Activated T-helper 1 cell treated with Interleukin-2 at 50 U/mL for 16 hours (primary cell): ENCODE measurements at places on chromosomes 5 and 9.

DNA sequence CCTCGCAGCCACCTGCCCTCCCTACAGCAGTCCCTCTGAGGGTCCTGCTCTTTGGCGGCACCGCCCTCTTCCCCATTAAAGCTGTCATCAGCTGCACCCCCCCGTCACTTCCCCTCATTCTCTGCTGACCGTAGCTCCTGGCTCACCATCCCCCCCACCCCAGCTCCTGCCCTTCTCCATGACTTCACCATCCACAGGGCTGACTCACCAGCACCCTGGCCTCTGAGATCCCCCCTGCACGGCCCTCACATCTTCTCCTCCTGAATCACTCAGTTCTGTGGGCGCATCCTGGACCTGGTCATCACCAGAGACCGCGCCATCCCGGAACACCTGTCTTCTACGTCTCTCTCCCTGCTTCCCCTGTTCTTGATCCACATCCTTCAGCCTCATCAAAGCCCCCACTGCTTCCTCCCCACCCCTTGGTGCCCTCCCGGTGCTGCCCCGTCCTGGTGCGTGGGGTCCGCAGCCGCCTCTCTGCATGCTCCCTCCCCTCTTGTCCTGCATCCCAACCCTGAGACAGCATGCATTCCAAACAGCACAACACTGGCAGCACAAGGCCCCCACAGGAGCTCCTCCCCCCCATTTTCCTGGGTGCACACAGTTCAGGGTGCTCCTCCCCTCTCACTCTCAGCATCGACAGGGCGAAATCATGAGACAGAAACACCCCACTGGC is 12.9 kb downstream of the FLT4 start:
- no peak for DNase-seq

DNA sequence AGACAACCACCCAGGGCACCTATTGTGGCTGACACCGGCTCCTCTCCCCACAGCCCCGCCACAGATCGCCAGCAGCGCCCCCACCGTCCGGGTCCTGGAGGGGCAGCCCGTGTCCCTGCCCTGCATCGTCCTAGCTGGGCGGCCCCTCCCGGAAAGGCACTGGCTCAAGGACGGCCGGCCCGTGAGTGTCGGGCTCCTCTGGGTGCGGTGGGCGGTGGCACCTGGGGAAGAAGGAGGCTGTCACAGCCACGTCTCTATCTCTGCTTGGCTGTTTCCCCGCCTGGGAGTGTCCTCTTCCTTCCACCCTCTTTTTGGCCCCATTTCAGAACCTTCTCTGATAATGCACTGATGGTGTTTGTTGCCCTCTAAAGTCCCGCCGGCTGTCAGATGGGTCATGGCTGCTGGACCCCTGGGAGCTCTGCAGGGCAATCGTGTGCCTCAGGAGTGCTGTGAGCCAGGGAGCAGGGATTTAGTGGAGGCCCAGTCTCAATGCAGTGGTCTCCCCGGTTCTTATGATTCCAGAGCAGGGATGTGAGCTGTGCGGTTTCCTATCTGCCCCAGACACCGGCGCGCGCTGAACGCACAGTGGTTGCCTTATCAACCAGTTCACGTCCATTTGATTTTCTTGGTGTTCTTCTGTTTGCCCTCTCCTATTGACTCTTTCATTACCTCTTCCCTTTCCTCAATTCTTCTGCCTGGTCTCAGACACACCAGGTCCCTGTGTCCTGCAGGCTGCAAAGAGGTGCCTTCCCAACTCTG is 55.3 kb downstream of the HMCN2 start:
- no peak for DNase-seq

DNA sequence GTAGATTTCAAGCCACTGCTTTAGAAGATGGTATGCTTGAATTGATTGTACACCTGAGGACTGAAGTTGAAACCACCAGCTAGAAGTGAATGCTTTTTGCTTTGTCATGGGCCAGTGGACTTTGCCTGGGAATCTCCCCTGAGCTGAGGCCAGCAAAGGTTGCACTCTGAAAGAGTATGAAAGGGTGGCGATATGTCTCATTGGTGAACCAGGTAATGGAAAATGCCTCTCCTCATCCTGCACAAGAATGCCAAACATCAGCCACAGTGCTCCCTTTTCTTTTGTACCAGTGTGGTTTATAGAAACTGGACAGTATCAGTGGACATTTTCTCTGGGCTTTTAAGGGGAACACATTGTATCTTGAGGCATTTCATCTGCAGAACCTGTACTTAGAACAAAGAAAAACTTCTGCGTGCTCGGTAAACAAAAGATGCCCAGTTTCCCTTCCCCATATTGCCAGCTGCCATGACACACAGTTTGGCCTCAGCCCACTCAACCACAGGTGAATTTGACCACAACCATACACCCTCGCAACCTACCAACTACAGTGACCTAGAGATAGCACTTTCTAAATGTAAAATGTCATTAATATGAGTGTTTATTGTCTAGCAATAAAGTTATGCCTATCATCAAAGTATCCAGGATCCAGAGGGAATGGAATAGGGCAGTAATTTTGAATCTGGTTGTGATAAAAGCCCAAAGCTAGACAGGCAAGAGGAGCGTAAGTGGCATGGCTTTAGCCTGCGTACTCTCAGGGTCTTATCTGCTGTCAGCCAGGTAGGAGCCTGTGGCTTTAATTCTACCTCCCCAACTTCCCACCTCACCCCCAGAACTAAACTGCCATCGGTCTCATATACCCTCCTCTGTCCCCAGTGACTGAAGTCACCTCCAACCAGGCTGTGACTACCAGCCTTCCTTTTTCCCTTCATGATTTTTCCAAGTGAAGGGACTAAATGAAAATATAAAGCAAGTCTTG is 79.5 kb upstream of the LHFPL2 start:
- DNase-seq, result no peak

DNA sequence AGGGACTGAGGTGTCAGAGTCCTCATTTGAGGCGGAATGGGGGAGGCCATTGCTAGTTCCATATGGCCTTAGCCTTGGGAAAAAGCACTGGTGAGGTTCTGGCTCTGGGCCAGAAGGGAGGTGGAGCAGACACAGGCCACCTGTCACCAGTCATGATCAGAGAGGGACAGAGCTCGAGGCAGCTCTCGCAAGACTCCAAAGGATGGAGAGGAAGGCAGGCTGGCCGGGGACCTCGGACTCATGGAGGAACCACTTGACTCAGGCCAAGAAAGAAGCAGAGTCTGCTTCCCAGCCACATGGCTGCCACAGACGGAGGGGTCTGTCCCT is 29.2 kb upstream of the NSMF start:
- DNase-seq, result no peak

GRCh38 chr9:127407492-127407843 is 10.5 kb downstream of the SLC2A8 start:
- no peak for DNase-seq

- DNase-seq, result no peak
Observed at GRCh38 chr5:176642675-176643490, 4.4 kb upstream of the TSPAN17 start.

- DNase-seq, result no peak
Observed at GRCh38 chr9:127455324-127455992, 4.1 kb downstream of the LRSAM1 start.

- no peak for DNase-seq
Observed at GRCh38 chr5:9054821-9055589, 490.9 kb downstream of the SEMA5A start.

DNA sequence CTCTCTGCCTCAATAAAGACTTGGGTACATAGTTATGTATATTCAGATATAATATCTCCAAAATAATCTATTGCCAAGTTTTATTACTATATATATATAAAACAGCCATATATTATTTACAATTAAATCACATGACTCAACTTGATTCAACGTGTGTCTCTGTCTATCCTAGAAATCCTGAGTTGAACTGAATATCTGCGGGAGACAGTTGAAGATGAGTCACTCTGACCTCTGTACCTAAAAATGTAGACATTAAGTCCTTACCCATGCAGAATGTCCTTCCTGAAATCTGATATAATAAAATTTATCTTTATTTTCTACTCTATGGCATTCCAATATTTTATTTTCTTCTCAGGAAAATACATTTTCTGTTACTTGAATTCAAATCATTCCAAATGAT is 218.2 kb upstream of the PRDM9 start:
- DNase-seq, result no peak

- DNase-seq, result no peak
Observed at GRCh38 chr5:76546497-76547102, 76.6 kb downstream of the F2RL2 start.

DNA sequence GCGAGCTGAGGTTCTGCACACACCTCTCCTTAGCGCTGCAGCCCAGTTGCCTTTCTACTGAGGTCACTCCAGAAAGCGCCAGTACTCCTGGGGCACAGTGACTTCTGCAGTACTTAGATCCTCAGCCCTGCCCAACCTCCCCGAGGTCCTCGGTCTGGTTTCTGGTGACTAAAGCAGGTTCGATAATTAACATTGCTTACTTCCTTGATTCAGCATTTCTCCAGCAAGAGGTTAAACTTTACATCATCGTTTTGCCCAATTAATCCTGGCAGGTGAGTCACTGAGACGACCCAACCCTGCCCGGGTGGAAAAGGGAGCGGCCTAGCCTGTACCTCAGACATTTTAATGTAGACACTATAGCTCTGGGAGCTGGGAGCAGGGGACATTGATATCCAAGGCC is 77.6 kb downstream of the PLAC8L1 start:
- no peak for DNase-seq

GRCh38 chr9:121289026-121289771 is 21.2 kb downstream of the GSN start:
- DNase-seq, result no peak

- DNase-seq, result no peak
Observed at GRCh38 chr5:4205398-4205797, 609.8 kb downstream of the IRX1 start.

DNA sequence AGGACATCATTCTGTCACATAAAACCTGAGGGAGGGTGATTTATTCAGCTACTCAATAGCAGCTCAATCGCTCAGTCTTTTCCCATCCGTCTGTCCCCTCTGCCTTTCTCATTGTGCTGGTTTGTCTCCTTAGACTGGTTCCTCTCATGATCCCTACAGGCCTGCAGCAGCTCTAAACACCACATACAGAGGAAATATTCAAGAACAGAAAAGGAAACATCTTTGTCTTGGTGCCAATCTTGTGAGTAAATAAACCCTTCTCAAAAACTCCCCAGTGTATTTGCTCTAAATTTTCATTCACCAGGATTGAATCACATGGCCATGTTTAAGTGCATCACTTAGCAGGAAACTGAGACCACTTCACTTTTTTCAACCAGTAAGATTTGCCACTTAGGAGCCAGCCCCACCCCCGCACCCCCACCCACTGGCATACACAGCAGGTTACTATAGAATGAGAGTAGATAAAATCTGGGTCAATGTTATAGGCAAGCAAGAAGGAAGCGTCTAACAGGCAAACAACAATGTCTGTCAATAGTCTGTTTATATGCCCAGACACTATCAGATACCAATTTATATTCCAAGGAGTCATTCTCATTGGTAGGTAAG is 895.5 kb upstream of the DMAC1 start:
- no peak for DNase-seq

DNA sequence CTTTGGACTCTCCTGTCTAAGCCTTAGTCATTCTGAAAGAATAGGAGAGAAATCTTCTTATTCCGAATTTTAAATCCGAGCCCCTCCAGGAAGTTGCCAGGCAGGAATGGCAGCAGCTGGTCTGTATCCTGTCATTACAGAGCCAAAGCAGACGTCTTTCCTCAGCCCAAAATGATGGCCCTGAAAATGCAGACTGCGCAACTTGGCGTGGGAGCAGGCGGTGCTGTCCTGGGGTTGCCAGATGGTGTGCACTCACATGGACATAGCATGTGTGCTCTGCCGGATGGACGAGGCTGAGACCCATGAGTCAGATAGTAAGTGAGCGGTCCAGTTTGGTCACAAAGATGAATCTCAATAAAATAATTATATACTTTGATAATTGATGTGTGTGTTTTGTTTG is 410.4 kb downstream of the KCTD16 start:
- no peak for DNase-seq

GRCh38 chr9:122955961-122956360 is 15.1 kb downstream of the RABGAP1 start:
- DNase-seq, result no peak

GRCh38 chr5:159861086-159861485 is 55.2 kb upstream of the ADRA1B start:
- no peak for DNase-seq

GRCh38 chr5:179397516-179397915 is 52.3 kb upstream of the ADAMTS2 start:
- DNase-seq, result no peak

- no peak for DNase-seq
Observed at GRCh38 chr5:67366276-67366675, 169.7 kb upstream of the CD180 start.

- no peak for DNase-seq
Observed at GRCh38 chr5:38802125-38802524, 43.7 kb upstream of the OSMR start.

- no peak for DNase-seq
Observed at GRCh38 chr5:152736906-152737305, 331.8 kb upstream of the NMUR2 start.

DNA sequence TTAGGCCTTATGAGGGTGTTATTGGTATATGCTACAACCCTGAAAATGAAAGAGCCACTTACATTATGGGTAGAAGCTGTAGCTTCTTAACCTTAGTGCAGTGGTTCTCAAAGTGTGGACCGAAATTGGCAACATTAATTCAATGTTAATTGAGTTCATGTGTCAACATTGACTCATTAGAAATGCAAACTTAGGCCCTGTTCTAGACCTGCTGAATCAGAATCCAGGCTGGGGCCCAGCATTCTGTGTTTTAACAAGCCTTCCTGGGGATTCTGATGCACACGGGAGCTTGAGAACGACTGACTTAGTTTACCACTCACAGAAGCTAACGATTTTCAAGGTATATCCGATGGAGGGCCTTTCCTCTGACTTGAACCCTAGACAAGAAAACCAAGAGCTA is 7.3 kb downstream of the VLDLR start:
- DNase-seq, result no peak

- DNase-seq, result no peak
Observed at GRCh38 chr5:124725622-124726258, 20.7 kb downstream of the ZNF608 start.

GRCh38 chr5:73491155-73491554 is 7.1 kb upstream of the BTF3 start:
- no peak for DNase-seq

DNA sequence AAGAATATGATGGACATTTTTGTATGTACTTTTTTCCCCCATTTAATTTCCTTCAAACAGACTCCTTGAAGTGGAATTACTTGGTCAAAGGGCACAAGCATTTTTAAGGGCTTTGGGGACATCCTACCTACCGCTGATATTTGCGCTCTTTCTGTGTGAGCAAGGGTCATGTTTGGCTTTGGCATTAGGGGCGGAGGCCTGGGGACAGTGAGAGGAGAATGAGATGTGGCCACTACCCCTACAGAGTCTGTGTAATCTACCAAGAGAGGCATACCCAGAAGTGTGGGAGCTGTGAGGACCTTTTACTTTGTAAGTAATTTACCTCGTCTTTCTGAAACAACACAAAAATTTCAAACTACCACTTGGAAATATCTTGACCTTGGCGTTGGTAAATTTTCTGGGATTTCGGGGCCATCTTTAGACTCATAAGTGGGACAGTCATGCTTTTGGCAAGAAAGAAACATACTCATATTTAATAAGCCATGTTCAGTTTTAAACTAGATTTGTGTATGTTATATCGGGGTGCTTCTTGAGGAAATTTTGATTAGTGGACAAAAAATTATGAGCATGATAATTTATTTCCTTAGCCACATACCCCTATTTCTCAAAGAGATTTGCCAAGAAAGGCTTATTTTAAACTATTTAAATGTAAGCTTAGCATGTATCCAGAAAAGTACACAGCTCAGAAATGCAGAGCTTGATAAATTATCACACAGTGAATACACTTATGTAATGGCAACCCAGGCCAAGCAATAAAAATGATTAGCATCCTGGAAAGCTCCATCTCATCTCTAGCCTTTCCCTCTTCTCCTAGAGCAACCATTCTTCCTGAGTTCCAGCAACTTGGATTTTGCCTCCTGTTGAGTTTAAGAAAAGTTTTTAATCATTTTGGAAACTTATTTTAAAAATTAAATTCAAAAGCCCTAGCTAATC is 63.6 kb downstream of the ARHGAP26 start:
- DNase-seq, result no peak
